ENCODE measurements at places on chromosomes 5 and 9.
A peak's percentile ranks its signal among the peaks of the same experiment; 100 is the strongest.

DNA sequence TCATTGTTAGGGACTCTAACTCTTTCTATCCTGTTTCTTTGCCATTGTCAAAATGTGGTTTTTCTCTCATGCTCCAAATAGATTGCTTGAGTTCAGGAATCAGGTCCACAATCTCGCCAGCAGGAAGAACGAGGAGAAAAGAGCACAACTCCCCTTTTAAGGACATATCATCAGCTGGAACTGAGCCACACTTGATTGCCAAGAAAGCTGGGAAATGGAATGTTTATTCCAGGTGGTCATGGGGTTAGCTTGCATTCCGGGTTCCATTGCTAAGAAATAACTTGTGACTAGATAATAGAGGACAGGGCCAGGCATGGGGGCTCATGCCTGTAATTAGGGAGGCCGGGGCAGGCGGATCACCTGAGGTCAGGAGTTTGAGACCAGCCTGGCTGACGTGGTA lies 32.4 kb upstream of the C9orf57 start:
- no peak for DNase-seq

GRCh38 chr9:89522959-89523285 lies 25.0 kb upstream of the SEMA4D start:
- DNase-seq = no peak

DNA sequence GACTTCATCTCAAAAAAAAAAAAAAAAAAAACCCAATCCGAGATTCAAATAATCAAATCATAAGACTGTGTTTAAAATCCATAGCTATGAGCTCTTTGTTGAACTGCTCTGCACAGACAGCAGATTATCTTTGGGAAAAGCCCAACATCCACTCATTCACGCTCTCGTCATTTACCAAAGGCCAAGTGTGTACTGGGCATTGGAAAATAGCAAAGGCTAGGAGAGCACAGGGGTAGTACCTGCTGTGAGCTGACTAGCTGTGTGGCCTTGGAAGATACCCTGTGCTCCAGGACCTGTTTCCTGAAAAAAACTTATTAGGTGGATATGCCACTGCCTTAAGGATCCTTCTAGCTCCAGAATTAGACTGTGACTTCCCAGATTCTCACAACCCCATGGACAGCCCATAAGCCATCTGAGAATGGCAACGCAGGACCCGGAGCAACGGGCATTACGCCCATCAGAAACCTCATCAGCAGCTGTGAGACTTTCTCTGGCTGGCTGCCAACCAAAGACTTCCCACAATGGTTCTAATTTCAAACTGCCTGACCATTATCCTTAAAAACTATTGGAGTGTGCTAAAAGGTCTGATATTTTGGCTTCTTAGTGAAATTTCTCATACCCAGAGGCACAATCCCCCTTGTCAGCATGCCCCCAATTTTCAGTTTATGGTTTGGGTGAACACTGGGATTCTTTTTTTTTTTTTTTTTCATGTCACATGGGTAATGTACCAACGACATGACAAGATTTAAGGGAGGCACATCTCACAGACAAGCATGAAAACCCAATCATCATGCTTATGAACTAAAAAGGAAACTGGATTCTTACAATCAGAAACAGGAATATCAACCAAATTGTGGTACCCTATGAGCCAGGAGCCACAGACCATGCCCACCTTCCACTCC lies 16.8 kb downstream of the SERINC5 start:
- peak; percentile 74 for DNase-seq

DNA sequence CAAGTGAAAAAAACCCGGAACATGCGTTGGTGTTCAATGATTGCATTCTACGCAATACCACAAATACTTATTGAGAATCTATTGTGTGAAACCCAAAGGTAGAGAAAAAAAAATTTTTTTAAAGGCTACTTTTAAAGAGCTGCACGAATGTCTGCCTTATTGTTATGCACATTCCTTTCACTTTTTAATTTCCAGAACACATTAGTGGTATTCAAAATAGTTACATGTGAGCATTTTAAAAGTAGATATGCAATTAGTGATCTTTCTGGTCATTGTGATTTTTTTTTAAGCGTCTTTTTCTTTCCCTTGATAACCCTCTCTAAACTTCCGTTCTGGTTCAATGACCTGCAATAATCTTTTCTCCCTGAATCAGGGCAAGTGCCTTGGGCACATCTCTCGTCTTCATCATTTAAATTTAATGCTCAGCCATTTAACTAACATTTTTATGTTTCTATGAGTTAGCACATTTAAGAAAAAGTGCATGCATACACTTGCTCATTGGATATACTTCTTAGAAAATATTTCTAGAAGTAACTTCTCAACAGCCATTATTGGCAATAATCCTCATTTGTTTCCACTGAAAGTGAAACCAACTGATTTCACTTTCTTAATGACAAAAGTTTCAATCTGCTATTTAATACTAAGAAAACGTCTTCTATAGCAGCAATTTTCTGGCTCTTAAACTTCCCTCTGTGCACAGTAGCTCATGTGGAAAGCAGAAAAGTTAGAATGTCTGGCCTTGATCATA lies 80.3 kb downstream of the CDH6 start:
- DNase-seq = peak; percentile 3

GRCh38 chr5:32833127-32833526 lies 122.0 kb downstream of the NPR3 start:
- DNase-seq = no peak

- peak; percentile 3 for DNase-seq
Observed at GRCh38 chr5:13921578-13921977, 22.9 kb downstream of the DNAH5 start.

DNA sequence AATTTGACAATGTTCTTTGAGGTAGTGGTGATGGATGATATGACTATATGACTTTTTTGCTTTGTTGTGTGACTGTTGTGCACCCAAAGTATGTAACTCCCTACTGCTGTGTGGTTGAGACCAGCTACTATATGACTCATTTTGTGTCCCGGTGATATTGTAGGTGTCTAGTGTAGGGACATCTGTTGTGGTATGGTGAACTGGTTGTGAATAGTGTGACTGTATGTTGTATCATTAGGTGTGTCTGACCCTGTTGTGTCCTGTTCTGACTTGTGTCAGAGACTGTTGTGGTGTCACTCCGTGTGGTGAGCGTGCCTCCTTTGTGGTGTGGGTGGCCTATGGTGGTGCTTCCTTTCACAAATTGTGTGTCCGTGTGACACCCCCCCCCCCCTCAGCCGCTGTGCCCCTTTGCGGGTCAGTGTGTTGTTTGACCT lies 11.2 kb upstream of the CXXC5 start:
- DNase-seq = peak; percentile 64

- peak; percentile 54 for DNase-seq
Observed at GRCh38 chr9:16516891-16517290, 353.6 kb downstream of the BNC2 start.

DNA sequence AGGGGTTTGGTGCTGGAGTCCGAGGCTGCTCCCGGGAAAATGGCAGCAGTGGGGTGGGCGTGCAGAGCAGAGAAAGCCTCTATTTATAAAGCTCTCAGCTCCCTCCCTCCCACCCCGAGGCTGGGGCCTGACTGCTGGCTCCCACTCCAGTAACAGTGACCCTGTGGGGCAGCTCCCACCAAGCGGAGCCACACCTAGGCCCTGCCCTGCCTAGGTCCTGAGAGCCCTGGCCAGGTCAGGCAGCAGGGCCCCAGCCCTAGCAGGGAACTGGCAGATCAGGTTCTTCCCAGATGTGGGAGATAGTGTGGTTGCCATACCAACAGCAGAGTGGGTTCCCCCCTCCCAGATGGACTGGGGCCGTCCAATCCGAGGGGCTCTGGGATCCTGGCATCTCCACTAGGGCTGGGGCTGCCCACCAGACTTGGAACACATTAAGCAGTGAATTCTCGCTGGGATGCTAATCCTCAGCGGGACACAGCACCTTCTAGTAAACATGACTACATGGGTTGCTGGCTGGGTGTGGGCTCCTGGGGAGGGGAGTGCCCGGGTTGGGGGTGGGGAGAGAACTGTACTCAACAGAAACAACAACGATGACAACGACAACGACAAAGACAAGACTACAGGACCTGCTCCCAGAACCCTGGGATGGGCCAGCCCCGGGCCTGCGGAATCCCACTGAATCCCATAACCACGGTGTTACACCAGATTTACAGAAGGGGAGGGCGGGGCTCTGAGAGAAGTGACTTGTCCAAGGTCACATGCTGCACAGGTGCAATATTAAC lies 1.5 kb downstream of the SH3GLB2 start:
- no peak for DNase-seq

DNA sequence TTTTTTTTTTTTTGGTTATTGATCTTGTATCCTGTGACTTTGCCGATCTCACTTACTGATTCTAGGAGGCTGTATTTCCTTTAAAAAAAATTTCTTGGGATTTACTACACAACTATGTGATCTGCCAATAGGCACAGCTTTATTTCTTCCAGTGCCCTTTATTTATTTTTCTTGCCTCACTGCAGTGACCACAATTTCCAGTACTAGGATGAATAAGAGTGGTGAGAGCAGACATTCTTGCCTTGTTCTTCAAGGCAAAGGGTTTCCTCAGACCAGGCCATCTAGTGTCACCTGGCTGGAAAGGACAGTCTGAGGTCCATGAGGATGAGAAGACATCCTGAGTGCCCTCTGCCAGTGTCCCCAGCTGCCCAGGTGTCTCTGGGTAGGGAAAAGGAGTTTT lies 265.4 kb downstream of the SPOCK1 start:
- peak; percentile 11 for DNase-seq

DNA sequence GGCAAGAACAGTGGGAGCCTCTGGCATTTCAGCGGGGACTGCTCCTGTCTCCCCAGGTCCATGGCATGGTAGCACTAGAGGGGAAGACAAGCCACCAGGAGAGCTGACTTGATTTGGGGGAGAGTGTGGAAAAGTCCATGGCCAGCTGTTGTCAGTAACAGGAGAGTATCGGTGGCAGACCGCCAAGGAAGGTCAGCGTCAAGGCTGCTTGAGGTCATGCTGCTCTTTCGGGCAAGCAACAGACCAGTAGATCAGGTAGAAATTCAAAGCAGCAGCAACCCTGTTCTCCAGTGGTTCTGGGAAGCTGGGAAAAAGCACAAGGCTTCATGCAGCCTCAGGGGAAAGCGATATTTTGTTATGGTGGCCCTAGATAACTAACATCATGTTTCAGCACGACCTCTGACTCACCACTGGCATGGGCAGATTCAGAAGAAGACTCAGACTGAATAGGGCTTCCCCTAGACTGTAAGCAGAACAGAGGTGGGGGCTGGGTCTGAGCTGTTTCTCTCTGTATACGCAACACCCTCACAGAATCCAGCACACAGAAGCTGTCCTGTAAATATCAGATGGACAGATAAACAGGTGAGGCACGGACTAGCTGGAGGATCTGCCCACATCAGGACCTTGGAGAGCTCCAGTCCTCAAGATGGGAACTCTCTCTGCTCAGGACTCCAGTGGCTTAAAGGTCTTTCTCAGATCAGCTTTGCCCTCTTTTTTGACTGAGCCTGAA lies 35.2 kb upstream of the PLEKHG4B start:
- DNase-seq = peak; percentile 42

DNA sequence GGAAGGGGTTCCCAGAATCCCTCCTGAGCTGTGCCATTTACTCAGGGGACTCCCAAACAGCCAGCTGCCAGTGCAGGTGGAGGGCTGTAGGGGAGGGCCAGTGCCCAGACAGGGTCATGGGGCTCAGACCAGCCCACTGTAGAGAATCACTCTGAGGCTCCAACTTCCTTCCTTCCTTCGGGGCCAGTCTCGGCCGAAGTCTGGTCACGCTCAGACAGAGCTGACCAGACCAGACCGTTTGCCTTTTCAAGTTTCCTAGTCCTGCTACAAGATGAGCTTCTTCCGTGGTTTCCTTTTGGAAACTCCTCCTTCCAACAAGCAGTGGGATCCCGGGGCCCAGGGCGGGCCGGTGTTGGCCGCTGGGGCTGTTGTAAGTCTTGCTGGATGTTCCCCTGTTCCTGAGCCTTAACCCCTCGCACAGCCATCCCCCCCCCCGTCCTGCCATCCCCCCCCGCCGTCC lies 52.6 kb downstream of the SAR1B start:
- no peak for DNase-seq

DNA sequence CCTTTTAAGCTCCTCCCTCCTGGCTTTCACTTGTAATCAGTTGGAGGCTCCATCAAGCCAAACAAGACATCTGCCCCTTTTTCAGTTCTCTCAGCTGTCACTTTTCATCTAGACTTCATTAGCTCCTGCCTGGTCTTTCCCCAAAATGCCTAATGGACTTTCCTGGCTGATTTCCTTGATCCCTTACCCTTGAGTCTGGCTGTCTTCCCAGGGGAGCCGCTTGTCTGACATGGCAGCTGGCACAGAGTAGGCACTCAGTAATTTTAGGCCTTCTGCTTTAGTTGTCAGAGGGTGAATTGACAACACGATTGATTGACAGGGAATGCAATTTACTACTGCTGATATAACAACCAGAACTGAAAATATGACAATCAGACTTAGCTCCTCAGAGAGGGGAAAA lies 2.1 kb downstream of the C9orf153 start:
- no peak for DNase-seq

- no peak for DNase-seq
Observed at GRCh38 chr9:4486176-4486575, 4.1 kb upstream of the SLC1A1 start.

All from fibroblast of mammary gland (primary cell).